ENCODE measurements at places on chromosomes 2 and 18. TPM values are rescaled to one million over a fixed set of nuclear protein-coding genes. Genes with fewer than 3 reads are reported as not detected.

DNA sequence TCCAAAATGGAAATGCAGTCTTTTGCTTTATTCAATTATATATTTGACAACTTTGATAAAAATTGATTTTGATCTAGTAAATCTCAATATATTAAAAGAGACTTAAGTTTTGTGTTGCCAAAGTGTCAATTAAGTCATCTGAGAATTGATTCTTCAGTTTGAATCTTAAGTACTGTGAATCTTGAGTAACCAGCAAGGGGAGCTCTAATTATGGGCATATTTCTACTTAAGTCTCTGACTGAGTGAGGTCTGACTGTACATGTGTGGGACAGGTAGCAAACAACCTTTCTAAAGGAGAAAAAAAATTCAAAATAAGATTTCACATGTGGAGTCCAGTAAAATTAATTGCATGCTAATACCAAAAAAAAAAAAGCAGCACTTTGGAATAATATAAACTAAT lies 503.7 kb upstream of the SLC8A1 start:
- DNase-seq, result no peak

FEV gene
- total RNA-seq, result not detected

SERPINB4 gene
- not detected for total RNA-seq

CSRNP3 gene
- 8.3 TPM for total RNA-seq
